KBM-7 (cell line): ENCODE measurements at places on chromosomes 2 and 18.

GRCh38 chr18:78733762-78734613 is 245.6 kb upstream of the SALL3 start:
- no peak for DNase-seq

DNA sequence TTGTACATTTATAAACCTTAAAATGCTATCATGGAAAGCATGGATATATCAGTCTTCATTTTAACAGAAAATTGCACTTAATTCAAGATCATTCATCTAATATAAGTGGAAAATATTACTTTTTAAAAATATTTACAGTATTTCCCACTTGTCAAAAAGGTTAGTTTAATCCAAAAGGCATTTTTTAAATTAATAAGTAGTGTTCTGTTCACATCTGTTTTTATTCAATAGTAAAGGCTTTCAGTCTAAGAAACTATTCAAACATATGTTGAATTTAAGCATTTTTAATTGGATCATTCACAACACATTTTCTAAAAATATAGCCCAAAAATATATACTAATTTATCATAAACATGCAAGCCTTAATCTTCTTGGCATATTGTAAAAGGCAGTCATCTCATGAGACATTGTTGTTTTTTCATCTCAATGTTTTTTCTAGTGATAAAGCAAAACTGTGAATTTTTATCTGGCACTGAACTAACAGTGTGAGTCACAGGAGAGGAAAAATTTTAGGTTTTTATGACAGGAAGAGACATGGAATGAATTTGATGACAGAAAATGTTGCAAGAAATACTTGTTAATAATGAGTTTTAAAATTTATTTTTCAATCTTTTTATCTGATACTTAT is 1642.5 kb upstream of the TMEFF2 start:
- no peak for DNase-seq

DNA sequence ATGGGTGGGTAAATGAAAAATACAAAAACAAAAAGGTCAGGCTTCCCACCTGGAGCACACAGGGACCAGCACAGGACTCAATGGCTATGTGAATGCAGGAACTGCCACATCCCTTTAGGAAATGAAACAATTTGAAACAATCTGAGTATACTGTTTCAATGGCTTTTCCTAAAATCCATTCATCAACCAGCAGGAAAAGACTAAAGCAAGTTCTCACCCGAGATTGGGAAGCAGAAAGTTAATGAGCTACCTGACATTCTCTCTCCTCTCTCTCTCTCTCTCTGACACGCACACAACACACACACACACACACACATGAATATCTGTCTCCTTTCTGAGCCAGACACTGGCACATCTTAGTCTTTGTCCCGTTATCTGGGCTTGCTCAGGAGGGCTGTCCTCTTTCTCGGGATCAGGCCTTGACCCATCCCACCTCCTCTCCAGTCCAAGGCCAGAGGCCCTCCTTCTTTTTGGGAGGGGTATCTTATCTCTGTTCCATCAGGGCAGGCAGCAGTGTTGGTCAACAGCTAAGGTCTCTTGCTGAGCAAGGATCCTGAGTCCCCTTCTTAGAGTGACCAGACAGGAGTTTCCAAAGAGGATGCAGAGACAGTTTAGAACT is 11.6 kb upstream of the LRRFIP1 start:
- no peak for DNase-seq

- DNase-seq: no peak
Observed at GRCh38 chr2:56770490-56770889, 586.7 kb downstream of the CCDC85A start.

- DNase-seq: peak; percentile 74
Observed at GRCh38 chr2:230134496-230135129, 65.9 kb upstream of the SLC16A14 start.

DNA sequence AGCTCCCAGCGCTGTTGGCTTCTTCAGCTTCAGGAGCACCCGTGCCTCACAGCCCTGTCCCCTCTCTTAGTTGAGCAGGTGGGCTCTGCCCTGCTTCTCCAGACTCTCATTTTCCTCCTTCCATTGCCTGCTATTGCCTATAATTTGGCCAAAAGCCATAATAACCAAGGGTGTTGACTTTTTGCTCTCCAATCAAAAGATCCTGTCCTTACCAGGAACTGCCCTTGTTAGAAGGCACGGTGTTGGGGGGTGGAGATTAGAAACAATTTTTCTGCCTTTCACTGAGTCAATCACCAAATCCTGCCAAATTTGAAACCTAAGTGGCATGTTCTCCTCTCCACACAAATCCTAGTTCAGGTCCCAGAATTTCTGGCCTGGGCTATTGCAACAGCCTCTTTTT is 16.7 kb upstream of the PDIA6 start:
- no peak for DNase-seq

DNA sequence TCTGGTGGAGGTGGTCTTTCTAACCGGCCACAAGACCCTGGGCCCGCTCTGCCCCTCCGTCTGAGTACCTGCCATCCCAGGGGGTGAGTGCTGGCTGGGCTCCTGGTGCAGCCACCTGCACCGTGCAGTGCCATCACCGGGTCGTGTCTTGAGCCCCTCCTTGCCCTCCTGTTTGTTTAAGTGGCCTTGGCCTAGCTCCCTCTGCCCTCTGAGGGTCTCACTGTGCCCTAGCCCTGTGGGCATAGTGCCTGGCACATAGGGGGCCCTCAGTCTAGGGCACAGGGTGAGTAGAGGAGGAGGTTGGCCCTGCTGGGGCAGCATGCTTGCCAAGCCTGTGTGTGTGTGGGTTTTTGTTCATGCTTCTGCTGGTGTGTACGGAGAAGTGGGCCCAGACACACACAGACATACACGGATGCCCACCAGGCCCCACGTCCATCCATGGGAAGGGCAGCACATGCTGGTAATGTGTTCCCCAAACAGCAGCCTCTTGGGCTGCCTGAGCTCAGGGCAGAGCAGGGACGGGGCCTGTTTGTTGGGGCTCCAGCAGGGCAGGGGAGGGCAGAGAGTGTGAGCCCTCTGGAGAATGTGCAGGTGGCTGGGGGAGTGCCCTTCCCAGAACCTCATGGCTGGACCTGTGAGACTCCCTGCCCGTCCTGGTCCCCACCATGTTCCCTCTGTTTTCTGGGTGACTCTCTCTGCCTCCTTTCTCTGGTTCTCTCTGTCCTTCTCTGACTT is 94.6 kb downstream of the GLI2 start:
- no peak for DNase-seq

DNA sequence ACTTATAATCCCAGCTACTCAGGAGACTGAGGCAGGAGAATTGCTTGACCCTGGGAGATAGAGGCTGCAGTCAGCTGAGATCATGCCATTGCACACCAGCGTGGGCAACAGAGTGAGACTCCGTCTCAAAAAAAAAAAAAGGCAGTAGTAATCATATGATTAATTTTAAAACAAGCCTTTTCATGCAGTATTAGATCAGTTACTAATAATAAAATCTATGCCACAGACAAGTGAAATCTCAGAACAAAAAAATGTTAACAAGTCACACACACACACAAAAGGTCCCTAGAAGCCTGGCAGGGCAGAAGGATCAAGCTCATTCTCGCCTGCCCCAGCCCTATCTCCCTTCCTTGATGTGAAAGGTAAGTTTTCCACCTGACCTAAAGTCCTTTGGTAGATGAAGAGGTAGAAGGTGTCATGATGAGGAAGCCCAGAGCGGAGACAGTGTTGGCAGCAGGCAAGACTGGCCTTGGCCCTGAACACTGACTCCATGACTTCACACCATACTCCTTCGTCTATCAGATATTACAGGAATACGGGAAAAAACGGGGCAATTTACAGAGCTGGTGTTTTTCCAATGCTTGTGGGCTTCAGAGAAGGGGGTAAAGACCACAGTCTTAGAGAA is 10.6 kb downstream of the KDSR start:
- DNase-seq: no peak

DNA sequence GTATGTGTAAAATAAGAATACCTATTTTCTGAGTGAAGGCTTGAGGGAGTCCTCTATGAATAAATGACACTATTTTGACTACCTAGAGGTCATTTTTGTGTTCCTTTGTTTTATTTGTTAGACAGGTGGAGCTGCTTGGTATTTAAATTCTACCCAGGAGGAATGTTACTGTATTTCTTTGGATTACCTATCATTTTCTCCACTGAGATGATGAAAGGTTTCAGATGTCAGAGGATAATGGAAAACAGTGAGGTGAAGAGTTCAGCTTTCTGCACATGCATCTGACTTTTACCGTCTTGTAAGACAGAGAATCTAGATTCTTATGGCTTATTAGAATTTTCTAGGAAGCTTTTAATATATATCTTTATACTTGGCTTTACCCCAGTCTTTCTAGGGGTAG is 689.8 kb upstream of the NXPH2 start:
- no peak for DNase-seq

DNA sequence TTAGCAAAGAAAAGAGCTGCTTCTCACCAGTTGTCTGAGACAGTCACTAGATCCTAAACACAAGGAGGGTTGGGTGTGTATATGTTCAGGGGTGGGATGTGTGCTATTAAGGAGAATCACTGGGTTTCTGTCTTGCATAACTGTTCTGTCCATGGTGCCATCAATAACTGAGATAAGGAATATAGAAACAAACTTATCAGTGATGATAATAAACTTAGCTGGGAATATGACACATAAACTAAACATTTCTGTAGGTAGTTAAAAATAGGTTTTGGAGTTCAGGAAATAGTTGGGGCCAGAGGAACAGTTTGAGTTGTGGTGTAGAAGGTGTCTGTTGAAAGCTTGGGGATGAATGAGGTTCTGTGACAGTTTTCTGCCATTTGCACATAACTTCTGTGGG is 17.4 kb downstream of the NAPG start:
- no peak for DNase-seq

- DNase-seq: no peak
Observed at GRCh38 chr2:69489793-69490192, 52.6 kb upstream of the NFU1 start.

DNA sequence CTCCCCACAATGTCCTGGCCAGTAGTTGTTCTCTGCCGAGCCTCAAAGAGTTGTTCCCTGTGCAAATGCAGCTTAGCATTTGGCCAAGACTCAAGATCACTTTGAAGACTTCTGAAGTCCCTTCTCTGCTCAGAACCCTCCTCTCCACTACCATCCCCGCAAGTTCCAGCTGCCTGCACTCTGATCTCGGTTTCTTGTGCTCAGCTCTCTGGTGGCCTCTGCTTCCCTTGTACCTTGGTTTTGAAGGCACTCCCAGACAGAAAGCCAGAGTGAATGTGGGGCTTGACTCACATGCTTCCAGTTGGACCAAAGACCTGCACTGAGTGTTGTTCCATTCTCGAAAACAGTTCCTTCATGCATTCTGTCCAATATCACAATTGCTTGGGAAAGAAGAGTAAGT is 28.6 kb downstream of the CRACDL start:
- no peak for DNase-seq

- DNase-seq: no peak
Observed at GRCh38 chr2:123648016-123648415, 377.1 kb upstream of the CNTNAP5 start.

GRCh38 chr2:206452750-206453149 is 9.4 kb downstream of the ADAM23 start:
- no peak for DNase-seq

GRCh38 chr2:122908159-122908558 is 1116.9 kb upstream of the CNTNAP5 start:
- DNase-seq: no peak
